ENCODE measurements at places on chromosomes 4 and X.

- no peak for DNase-seq
Measured at GRCh38 chr4:155548173-155548572, 118.5 kb upstream of the GUCY1A1 start.

- no peak for DNase-seq
Measured at GRCh38 chr4:55568905-55569504, 22.3 kb upstream of the CLOCK start.

- no peak for DNase-seq
Measured at GRCh38 chrX:121987163-121987562, 939.8 kb downstream of the GLUD2 start.

DNA sequence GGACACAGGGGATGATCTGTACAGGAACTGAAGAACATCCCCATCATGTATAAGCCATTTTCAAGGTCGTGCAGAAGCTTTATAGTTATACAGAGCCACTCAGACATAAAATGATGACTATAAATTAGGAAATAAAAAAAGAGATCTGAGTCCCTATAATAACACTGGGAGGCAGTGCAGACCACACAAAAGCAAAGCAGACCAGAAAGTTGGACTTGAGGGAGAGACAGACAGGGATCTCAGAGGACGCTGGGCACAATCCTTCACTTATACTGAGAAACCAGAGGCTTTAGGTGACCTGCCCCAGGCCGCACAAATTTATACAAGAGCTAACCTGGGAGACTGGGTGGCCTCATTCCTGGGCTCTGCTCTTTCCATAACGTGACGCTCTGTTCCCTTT lies 70.5 kb downstream of the HADH start:
- peak; percentile 33 for DNase-seq

- DNase-seq = no peak
Measured at GRCh38 chr4:170414961-170415360, 325.2 kb upstream of the AADAT start.

DNA sequence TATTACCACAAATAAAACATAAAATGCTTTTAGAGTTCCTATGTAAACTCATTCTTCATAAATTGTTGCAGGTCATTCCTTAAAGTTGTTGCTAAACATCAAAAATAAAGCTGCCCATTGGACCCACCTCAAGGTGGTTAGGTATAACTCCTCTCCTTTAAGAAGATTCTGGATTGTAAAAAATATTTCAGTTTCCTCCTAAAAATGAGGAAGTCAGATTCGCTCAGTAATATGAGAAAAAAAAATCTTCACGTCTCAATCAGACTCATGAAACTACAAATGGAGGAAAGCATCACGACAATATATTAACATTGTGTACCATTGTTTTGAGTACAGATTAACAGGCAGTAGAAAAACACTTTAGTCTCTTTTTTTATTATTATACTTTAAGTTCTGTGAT lies 105.9 kb downstream of the DDX60 start:
- no peak for DNase-seq

- no peak for DNase-seq
Measured at GRCh38 chrX:85037114-85037513, 33.4 kb downstream of the APOOL start.

GRCh38 chrX:125786316-125786715 lies 379.8 kb downstream of the DCAF12L2 start:
- DNase-seq = no peak

GRCh38 chrX:19563327-19563726 lies 48.0 kb upstream of the MAP3K15 start:
- DNase-seq = no peak

- no peak for DNase-seq
Measured at GRCh38 chr4:76963131-76963750, 13.7 kb downstream of the SEPTIN11 start.

DNA sequence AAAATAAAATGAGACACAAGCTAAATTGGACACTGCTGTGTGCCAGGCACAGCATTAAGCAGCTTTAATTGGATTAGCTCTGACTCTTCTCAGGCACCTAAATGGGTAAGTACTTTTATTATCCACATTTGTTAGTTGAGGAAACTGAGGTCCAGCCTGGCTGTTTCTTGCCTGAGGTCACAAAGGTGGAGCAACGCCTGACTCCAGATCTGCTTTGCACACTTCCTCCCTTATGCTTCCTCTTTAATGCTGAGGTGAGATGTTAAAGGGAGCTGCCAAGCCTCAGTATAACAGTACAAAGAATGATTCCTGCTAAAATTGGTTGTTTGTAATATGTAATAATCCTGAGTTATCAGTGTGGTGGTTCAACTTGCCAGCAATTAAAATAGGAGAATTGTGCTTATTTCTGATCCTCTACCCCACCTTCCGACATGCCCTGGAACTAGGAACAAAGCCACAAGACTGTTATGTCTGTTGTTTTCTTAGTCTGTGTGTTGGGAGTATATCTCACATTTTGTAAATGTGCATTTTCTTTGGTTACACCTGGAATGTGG lies 74.4 kb downstream of the AFF1 start:
- DNase-seq = no peak

DNA sequence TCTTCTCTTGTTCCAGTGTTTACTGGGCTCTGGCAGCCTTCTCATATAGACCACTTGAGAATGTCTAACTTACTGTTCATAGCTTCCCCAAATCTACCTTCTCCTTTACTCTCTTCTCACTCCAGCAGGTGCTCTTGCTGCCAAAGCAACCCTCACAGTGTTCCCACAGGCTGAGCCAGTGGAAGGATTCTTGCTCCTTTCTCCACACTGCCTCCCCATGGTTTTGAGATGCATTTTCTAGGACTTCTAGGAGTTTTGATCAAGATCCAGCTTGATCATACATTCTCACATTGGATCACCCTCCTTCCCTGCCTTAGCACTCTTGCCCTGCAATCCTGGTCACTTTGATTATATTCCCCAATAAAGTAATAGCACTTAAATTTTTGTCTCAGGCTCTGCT lies 230.8 kb downstream of the TMEM47 start:
- DNase-seq = no peak

DNA sequence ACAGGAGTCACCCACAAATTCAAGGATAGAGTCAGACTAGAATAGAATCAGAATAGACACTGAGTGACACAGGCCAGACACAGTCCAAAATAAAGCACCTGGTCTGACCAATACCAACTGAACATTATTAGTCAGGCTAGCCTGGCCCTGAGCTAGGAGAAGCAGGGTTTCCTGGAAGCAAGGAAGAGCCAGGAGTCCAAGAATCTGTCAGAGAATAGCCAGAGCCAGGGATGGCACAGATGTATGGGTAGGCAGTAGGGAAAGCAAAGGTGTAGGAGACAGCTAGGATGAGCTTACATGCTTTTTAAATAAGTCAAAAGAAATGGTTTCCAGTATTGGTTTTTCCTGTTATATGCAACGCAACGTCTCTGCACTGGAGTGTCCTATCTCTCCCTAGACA lies 3.7 kb downstream of the BTC start:
- DNase-seq = no peak

DNA sequence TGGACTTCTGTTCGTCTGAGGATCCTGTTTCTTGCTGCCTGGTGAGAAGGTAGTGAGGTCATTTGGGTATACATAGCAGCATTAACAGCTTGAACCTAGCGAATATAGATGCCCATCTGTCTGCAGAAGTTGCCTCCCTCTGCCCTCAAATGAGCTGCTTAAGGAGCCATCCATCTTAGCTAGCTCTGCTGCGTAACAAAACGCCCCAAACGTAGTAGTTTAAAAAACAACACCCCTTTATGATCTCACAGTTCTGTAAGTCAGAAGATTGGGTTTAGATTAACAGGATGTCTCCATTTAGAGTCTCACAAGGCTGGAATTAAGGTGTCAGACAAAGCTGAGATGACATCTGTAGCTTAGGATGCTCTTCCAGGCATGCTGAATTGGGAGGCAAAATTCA lies 185.3 kb downstream of the DHRSX start:
- no peak for DNase-seq

- no peak for DNase-seq
Measured at GRCh38 chr4:155025762-155026457, 182.5 kb upstream of the NPY2R start.

DNA sequence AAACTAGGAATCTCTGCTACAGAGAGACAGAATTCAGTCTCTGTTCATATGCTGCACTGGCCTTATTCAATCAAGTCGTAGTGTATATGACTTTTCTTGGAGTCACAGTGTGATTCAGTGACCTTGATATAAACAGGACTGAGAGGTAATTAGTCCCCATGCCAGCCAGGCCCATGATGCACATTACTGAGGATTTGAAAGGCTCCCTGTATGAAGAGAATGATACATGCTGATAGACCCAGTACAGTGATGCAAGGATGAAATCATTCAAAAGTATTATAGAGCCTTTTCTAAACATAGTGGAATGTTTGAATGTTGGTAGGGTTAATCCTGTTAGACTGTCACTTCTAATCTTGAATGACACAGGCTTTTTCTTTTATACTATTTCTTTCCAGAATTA lies 34.1 kb downstream of the ANXA3 start:
- DNase-seq = no peak

DNA sequence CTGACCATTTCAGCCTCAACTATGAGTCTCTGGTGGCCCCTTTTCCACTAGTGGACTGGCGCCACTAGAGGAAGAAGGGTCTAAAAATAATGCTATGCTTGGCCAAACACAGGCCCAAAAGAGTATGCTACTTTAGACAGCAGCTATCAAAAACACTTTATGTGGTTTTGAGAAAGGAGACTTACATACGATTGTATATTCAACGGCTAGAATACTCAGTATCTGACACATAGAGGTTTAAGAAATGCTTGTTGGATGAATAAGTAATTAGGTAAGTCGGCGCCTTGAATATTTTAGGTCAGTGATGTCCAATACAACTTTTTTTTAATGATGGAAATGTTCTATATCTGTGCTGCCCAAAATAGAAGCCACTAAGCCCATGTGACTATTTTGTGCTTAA lies 25.7 kb upstream of the TMPRSS11A start:
- no peak for DNase-seq

- no peak for DNase-seq
Measured at GRCh38 chr4:79597266-79597665, 189.2 kb upstream of the GK2 start.

- DNase-seq = no peak
Measured at GRCh38 chrX:154362085-154362742, 12.2 kb downstream of the FLNA start.

- no peak for DNase-seq
Measured at GRCh38 chrX:5417381-5417780, 811.3 kb downstream of the NLGN4X start.

DNA sequence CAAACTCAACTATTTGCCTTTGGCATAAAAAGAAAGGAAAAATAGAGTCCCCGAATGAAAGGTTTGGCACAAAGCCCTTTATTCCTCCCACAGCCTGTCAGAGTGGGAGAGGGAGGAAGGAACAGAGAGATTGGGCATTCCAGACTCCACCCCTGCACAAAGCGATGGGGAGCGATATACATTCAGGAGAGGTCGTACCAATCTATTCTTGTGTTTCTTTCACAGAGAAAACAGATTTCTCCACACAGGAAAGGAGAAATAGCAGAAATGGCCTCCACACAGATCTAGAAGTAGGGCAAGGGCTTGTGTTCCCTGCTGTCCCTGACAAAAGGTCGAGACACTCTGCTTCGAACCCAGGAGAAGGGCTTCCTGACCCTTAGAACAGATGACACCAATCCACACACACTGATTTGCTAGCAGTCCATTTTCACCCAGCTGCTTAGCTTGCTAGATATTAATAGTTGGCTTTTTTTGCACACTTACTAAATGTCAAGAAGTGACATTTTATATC lies 197.4 kb downstream of the MAML3 start:
- no peak for DNase-seq

DNA sequence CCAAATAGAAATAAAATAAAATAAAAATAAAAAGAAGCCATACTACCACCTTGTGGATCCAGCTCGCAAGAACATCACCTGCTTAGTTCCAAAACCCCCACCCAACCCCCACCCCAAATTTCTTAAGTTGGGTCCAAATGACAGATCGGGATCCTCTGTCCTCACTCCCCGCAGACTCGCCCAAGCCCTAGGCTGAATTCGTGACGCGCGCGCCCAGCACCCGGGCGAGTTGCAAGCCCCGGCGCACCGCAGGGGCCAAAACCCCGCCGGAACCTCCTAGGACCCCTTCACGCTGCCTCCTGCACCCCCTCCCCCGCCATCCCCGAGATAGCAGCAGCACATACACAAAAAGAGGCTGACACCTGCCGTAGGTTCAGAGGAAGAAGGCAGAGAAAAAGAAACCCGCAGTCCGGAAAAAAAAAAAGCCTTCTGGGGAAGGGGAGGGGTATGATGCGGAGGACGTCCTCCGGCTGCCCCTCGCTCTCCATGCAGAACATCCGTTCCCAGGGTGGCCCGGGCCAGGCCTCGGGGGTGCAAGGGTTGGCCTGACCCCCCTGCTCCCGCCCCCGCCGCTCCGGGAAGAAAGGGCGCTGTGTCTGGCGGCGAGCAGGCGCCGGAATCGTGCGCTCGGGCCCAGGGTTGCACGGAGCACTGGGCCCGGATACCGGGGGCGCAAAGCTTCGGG lies 2.6 kb downstream of the NLGN4X start:
- no peak for DNase-seq

GRCh38 chr4:16078195-16078760 lies 5.5 kb downstream of the PROM1 start:
- no peak for DNase-seq

DNA sequence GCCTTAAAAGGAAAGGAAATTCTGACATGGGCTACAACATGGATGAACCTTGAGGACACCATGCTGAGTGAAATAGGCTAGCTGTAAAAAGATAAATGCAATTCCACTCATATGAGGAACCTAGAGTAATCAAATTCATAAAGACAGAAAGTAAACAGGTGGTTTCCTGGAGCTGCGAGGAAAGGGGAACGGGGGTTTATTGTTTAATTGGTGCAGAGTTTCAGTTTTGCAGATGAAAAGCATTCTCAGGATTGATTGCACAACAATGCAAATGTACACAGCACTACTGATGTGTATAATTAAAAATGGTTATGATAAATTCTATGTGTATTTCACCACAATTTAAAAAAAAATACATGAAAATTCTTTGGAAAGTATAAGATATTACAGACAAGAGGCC lies 24.0 kb downstream of the PLRG1 start:
- no peak for DNase-seq

- no peak for DNase-seq
Measured at GRCh38 chr4:14087921-14088320, 460.4 kb upstream of the BOD1L1 start.

- no peak for DNase-seq
Measured at GRCh38 chr4:5472160-5472591, 236.2 kb downstream of the EVC2 start.

DNA sequence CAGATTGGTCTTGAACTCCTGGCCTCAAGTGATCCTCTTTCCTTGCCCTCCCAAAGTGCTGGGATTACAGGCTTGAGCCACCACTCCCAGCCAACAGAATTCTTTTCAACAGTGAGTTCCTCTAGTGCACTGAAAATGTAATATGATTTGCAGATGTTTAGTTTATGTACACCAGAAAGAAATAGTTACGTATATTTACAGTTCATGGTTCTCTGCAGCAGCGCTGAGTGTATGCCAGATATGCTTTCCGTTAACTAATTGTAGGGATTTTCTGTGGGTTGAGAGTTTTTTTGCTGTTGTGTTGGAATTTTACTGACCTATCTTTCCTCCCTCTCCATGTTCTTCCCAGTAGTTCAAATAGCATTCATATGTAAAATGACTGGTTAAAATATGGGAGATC lies 44.0 kb downstream of the GAB1 start:
- no peak for DNase-seq

- no peak for DNase-seq
Measured at GRCh38 chrX:115533485-115533884, 27.5 kb upstream of the PLS3 start.

GRCh38 chrX:42740456-42740855 lies 37.5 kb downstream of the PPP1R2C start:
- no peak for DNase-seq
